Stimulated activated CD8-positive, alpha-beta memory T cell treated with anti-CD3 and anti-CD28 coated beads, Interleukin-2, amount 100 ng/mL, for 1 hour (primary cell): ENCODE measurements at places on chromosomes 13 and 19.

DNA sequence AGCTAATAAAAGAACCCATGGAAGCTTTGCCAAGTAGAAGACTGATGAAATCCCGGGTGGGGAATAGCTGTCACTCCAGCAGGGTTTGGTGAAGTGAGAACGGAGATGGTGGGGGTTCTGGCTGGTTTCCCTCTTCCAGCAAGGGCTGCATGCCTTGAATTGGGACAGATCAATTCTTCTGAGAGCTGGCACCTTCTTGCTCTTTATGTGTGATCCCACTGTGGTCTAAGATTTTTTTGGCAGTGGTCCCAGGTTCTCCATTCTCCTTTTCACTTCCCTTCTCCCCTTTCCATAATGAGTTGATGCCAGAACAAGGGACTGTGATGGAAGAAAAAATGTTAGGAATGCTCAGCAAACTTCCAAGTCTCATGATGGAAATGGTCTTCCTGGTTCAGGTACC is 50.0 kb downstream of the TNFSF11 start:
- no peak for DNase-seq

DNA sequence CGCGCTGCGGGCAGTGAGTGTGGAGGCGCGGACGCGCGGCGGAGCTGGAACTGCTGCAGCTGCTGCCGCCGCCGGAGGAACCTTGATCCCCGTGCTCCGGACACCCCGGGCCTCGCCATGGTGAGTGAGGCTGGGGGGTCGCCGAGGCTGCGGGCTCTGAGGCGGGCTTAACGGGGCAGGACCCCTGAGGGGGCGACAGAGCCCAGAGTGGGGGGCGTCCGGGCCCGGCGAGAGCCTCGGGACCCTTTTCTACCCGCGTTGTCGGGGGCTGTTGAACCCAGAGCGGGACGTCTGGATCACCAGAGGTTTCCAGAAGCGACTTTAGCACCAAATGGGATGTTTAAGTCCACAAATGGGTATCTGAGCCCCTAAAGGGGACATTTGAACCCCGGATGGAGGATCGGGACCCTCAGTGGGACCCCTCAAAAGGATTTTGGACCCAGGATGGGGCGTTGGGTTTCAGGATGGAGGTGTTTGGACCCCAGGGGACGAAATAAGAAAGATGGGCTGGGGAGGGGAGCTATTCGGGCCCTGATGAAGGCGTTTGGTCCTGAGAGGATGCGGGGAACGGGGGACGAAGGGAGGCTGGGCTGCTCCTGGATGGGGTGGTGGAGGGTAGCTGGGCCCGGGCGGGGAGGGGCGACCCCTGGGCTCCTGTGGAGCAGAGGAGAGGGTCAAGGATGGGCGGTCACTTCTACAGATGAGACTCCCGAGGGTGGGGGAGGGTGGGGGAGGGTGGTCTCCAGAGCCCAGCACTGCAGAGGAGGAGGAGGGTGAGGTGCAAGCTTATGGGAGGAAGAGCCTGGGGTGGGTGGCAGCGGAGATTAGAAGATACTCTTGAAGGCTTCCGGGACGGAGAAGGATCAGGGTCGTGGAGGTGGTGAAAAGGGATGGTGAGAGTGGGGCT is at the start of gene CALM3:
Gene CALM3, plus strand, starts transcription at position 13 of the 907 bp plus-strand sequence. Its CDS starts 105 bp downstream, at position 118.
- no peak for DNase-seq

- DNase-seq, result no peak
These were observed 8.3 kb downstream of the MAB21L1 start for GRCh38 chr13:35468195-35468594.

DNA sequence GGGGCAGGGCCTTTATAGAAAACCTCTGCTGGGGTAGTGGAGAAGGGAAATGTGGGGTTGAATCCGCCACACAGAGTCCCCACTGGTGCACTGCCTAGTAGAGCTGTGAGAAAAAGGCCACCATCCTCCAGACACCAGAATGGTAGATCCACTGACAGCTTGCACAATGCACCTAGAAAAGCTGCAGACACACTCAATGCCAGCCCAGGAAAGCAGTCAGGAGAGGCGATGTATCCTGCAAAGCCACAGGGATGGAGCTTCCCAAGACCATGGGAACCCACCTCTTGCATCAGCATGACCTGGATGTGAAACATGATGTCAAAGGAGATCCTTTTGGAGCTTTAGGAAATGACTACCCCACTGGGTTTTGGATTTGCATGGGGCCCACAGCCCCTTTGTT is 958.0 kb upstream of the MIR17HG start:
- no peak for DNase-seq

- DNase-seq, result no peak
These were observed 16.3 kb upstream of the LYPD3 start for GRCh38 chr19:43481701-43482100.

DNA sequence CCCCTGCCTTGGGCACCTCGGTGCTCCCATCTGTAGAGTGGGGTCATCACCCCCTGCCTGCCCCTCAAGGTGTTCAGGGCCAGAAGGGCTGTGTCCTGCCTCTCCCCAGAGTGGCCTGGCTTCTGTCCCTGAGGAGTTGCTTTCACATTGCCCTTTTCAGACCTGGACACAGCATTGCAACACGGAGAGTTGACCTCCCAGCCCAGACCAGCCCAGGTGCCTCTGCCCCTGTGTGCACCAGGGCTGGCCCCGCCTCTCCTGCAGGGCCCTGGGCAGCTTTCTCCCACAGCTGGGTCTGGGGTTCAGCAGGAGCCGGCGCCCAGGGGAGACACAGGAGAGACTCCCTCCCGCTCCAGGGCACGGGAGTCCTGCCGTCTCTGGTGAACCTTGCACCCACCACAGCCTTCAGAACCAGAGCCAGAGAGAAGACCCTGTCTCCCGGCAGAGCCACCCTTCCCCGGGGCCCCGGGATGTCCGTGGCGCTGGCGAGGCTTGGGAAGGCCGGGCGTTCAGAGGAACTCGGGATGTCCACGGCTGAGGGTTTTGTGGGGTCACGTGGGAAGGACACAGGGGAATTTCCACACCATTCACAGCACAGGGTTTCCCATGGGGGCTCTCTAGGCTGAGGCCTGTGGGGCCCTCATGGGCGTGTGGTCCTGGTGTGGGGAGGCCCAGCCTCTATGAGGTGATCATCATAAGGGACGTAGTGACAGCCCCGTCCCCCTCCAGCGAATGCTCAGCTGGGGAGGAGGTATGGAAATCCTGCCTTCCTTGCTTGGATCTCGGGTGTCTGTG is 23.2 kb downstream of the C13orf46 start:
- no peak for DNase-seq
